Activated CD8-positive, alpha-beta T cell treated with anti-CD3 and anti-CD28 coated beads for 36 hours (primary cell): ENCODE measurements at places on chromosomes 2 and 18.

GRCh38 chr2:182504903-182505302 lies 78.1 kb upstream of the PDE1A start:
- DNase-seq = no peak

DNA sequence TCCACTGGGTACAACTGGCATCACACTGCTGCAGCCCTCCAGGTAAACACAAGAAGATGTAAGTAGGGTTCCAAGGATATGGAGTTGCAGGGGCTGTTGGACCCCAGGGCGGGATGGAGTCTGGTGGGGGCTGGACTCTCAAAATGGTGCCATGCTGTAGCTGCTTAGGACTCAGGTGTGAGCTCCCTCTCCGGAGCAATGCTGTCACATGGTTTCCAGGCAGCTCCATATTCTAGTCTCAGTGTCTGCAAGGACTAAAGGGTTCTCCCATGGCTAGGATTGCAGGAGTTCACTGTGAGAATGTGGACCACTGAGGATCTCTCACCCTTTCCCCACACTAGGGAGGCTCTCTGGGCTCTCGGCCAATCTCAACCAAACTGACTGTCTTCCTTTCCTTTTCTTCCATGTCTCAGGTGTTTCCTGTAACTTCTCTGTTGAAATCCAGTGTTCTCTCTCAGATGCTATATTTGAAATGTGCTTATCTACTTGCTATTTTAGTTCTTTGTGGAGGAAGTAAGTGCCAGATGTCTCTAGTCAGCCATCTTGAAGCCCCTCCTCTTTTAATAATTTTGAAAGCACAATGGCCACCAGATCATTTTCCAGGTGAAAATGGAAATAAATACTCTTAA lies 57.6 kb downstream of the CCNT2 start:
- DNase-seq = no peak

- DNase-seq = no peak
Observed at GRCh38 chr2:151914989-151915628, 86.9 kb upstream of the ARL5A start.

DNA sequence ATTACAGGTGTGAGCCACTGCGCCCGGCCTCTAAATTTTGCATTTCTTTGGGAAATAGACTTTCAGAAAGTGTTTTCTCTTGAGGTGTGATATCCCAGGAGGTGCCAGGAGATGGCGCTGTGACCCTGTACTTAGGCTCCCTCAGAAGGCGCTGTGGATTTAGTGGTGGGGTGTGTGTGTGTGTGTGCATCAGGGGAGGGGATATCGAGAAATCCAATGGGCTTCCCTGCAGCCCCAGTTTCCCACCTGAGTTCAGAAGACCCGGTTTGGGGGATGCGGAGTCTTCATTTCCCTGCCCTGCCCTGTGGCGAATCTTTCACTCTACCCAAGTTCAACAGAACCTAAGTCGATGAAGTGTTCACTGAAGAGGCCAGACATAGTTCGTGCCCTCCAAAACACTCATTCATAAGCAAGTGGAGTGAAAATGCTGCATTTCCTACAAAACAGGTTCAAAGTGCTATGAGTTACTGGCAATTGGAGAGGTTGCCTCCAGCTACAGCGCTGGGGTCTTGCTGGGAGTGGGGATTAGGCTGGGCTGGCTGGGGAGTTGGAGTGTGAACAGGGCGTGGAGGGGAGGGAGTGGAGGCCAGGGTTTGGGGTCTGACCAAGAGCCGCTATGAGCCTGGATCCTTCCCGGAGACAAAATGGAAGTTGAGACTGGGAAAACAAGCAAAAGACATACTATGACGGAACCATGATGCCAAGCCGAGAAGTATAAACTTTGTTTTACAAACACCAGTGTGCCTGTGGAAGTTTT lies 6.5 kb upstream of the WNT6 start:
- DNase-seq = peak; percentile 85

GRCh38 chr18:9422816-9423519 lies 52.3 kb upstream of the RALBP1 start:
- DNase-seq = no peak

DNA sequence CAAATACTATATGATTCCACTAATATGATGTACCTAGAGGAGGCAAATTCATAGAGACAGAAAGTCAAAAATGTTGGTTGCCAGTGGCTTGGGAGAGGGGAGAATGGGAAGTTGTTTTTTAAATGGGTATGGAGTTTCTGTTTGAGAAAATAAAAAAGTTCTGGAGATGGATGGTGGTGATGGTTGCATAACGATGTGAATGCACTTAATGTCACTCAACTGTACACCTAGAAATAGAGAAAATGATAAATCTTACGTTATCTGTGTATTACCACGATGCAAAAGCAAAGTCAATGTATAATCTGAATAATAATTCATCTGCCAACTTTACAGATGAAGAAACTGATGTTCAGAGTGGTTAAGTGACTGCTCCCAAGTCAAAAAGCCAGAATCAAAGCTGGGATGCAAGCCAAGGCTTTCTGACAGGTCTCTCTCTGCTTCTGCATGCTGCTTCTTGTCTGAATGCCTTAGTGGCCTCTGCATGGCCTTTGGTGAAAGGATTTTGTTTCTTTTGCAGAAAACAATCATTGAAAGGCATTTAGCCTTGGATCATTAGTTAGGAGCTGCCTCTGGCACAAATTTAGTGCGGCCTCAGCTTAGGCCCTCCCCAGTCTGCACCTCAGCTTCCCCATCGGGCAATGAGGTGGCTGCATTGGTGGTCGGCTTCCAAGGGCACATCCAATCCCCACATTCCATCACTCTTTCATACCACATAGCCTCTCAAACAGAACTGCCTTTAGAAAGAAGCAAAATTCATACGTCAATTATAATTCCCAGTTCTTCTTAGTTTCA lies 46.5 kb upstream of the MYCN start:
- no peak for DNase-seq

GRCh38 chr2:74291218-74291544 lies 52.0 kb downstream of the SLC4A5 start:
- no peak for DNase-seq

GRCh38 chr2:98750593-98751282 lies 19.8 kb upstream of the MGAT4A start:
- no peak for DNase-seq

- DNase-seq = no peak
Observed at GRCh38 chr2:171807119-171807518, 86.9 kb downstream of the SLC25A12 start.

DNA sequence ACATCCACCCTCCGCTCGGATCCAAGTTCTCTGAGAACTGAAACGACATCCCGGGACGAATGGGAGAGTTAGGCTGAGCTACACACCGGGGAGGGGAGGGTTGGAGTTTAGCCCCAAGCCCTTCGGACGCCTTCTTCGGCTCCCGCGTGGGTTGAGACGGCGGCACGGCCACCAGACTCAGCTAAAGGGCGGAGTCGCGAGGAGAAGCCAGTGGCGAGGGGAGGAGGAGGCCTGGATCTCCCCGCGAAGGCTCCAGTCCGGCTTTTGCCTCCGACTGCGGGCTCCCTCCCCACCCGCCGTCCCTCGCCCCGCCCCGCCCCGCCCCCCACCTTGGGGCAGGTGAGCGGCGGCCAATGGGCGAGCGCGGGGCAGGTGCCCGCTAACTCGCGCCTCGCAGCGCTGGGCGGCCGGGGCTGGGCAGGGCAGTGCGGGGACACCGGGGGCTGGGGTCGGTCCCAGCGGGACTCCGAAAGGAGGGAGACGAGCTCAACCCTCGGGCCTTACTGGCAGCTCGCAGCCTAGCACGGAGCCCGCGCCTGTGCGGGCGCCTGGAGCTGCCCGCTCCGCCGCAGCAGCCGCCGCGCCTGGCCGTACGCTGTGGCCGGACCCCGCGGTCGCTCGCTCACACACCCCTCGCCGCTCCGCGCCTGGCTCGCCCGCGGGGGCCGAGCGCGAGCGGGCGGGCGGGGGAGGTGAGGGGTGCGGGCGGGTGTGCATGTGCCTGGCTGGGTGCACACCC lies at the start of gene EMX1:
Gene EMX1, plus strand, starts transcription at position 382 of the 739 bp plus-strand sequence. Its CDS starts 334 bp downstream, at position 716.
- DNase-seq = peak; percentile 63

- DNase-seq = no peak
Observed at GRCh38 chr2:2501454-2502200, 170.6 kb upstream of the MYT1L start.

DNA sequence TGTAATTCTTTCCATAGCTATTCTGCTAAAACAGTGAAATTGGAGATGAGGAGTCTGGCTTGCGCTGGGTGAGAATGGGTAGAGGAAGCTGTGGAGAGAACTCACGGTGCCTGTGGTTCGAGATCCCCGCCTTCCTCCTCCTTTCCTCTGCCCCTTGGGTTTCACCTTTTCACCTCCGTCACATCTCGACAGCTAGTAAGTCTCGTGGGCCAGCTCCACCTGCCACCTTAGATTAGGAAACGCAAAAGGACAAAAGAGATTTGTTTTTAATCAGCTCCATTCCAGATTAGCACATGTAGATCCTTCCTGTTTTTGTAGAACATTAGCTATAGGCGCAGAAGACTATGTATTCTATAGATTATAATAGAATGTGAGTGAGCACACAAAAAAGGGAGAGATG lies 20.6 kb downstream of the TRIB2 start:
- DNase-seq = no peak

GRCh38 chr2:165827921-165828276 lies 33.9 kb upstream of the GALNT3 start:
- no peak for DNase-seq

DNA sequence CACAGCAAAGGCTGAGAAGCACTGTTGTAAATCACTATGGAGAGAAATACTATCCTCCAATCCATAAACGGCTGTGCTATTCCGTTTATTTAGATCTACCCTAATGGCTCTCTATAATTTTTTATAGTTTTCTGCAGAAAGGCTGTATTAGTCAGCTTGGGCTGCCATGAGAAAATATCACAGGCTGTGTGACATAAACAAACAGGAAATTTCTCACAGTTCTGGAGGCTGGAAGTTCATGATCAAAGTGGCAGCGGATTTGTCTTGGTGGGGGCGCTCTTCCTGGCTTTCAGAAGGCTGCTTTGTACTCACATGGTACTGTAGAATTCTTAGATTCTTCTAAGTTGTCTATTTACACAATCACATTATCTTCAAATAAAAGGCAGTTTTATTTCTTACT lies 44.1 kb downstream of the C1D start:
- DNase-seq = no peak

DNA sequence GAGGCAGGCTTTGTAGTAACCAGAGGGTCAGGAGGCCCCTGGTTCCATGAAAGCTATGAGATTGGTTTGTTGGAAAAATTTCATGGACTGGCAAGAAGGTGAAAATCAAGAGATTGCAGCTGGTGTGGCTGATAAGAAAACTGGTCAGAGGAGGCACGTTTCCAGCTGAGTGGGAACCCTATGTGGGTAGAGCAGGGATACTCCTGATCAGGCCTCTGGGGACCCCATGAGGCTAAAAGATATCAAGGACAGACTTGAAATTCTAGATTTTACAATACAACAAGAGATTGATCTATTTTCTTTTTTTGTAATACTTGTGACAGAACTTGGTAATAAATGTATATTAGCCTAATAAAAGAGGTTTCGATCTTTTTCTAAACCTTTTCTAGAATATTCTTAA lies 1615.1 kb downstream of the DPP10 start:
- no peak for DNase-seq

- DNase-seq = no peak
Observed at GRCh38 chr18:71136487-71136886, 847.6 kb downstream of the SOCS6 start.

DNA sequence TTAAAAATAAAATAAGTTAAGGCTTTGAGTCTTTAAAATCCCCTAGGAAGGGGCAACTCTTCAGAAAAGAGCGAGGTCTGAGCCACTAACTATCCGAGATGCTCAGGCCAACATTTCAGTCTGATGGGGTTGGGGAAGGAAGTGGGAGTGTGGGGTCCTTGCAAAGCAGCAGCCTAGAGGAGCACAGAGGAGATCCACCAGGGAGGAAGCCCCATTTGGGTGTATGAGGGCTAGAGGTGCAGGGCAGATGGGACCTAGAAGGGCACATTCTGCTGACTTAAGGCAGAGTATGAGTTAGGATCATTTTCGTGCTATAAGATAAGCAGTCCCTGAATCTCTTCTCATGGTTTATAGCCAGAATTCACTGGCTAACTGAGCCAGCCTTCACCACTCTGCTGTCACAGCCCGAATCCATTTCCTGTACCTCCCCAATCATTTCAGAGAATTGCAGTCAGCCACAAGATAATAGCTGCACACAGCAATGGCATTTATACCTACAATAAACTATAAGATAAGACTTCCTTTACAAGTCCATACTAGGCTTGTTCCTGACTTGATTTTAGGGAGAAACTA lies 37.0 kb downstream of the MRPL30 start:
- DNase-seq = no peak

- DNase-seq = no peak
Observed at GRCh38 chr2:172870396-172870795, 134.8 kb downstream of the RAPGEF4 start.

- DNase-seq = no peak
Observed at GRCh38 chr2:104793966-104794365, 59.9 kb upstream of the POU3F3 start.

DNA sequence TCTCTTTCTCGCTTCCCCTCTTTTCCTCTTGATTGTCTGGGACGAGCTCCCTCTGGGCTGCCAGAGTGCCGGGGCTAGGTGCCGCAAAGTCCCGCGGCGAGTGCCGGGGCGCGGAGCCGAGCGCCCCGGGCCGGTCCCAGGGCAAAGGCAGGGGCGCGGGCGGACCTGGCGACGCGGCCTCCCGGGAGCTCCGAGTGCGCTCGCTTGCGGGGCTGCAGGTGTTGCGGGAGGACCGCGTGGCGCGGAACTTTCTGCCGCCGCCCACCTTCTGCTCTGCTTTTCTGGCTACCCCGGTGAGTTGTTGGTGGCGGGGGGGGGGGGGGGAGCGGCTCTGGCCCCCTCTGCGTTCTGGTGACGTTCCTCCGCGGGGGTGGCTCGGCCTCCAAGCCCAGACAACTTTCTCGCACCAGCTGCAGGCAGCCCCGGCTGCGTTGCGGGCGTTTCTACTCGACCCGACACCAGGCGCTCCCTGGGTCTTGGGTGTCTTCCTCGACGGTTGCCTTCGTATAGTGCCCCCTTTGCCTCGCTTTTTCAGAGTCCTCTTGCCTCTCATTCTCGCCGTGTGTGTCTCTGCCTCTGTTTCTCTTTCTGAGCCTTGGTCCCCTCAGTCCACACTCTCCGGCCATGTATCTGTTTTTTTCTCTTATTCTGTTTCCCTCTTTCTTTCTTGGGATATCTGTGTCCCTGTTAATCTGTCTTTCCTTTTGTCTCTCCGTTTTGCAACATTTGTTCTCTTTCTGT lies 759 bp downstream of the GALNT13 start:
- peak; percentile 2 for DNase-seq

DNA sequence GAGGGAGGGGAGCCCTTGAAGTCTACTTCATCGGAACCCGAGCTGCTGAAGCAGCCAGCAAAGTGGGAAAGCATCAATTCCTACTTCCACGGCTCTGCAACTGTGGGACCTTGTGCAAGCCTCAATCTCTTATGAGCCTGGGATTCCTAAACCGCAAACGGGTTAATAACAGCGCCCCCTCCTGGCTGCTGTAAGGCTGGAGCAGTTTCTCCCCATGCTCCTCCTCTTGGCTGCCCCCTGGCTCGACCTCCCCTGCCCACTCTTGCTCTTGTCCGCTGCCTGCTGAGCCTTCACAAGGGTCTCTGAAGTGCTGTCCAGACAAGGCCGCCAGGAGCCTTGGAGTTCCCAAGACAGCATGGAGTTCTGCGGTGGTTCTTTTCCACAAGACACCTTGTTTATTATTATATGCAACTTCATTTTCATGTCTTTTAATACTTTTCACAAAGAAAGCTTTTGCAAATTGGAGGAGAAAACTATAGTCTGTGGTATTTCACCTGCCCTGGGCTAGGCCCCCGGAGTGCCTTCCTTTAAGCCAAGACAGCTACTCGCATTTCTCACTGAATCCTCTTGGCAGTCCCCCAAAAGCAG lies 157.2 kb downstream of the DDX1 start:
- peak; percentile 36 for DNase-seq

GRCh38 chr18:903701-904100 lies 970 bp upstream of the ADCYAP1 start:
- peak; percentile 72 for DNase-seq
